ENCODE measurements at places on chromosomes 16 and 17. TPM values are rescaled to one million over a fixed set of nuclear protein-coding genes. Genes with fewer than 3 reads are reported as not detected.

The HS3ST3B1 gene
- total RNA-seq, result 0.64 TPM

GRCh38 chr16:86180244-86180643, 281.3 kb downstream of the IRF8 start:
- no peaks in the 10 kb centered on the region for H3K4me1 ChIP-seq
- H3K27me3 ChIP-seq, result no peaks in the 10 kb centered on the region
- no peak overlapping the region for H3K27ac ChIP-seq
- no peak overlapping the region for H3K4me3 ChIP-seq
- no peaks in the 10 kb centered on the region for H3K36me3 ChIP-seq

- peak overlapping the region; percentile 88 for H3K27ac ChIP-seq
- peak overlapping the region; percentile 98 for H3K4me3 ChIP-seq
- H3K27me3 ChIP-seq, result no peaks in the 10 kb centered on the region
- H3K36me3 ChIP-seq, result no peaks in the 10 kb centered on the region
Observed at GRCh38 chr16:84700446-84701300, 873 bp downstream of the USP10 start.

DNA sequence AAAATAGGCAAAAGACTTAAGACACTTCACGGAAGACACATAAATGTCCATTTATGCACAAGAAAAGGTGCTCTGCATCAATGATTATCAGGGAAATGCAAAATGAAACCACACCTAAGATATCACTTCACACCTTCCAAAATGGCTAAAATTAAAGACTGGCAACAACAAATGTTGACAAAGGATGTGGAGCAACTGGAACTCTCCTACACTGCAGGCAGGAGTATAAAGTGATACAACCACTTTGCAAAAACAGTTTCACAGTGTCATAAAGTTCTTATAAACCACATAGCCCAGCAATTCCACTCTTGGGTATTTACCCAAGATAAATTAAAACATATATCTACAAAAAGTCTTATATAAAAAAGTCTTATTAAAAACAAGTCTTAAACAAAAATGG, 7.8 kb downstream of the BBS2 start:
- no peak overlapping the region for H3K4me3 ChIP-seq
- no peak for DNase-seq
- H3K4me1 ChIP-seq, result peaks cover 16% of the 10 kb centered on the region
- H3K27me3 ChIP-seq, result no peaks in the 10 kb centered on the region

DNA sequence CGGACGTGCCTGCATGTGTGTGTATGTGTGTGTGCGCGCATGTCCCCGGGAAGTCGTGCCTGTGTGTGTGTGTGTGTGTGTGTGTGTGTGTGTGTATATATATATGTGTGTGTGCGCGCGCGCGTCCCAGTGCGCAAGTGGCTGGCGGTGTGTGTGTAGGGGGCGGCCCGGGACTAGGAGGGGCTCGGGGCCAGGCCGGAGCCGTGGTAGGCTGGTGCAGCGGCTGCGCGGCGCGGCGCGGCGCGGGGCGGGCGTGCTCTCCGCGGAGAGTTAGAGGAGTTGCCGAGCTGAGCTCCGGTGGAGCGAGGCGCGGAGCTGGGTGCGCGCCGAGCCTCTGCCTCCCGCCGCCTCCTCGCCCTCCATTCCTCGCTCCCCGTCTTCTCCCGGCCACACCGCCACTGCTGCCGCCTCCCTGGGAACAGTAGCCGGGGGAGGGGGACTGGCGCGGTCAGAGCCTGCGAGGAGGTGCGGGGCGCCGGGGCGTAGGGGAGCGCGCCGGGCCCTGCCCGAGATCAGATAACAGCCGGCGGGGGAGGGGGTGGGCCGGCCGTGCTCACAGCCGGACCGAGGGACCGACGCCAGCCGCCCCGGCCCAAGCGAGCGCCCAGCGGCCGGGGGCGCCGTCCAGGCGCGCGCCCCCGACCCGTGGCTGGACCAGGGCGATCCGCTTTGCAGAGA, at the start of gene KCNJ12:
KCNJ12 (plus strand) TSS at position 277 of the 678 bp plus-strand sequence. CDS start 38,986 bp downstream, outside the sequence.
- H3K4me1 ChIP-seq, result peaks cover 24% of the 10 kb centered on the region
- H3K4me3 ChIP-seq, result peak within 1 kb of the TSS; percentile 68

GRCh38 chr16:17446661-17447060, 24.1 kb downstream of the XYLT1 start:
- H3K36me3 ChIP-seq, result no peaks in the 10 kb centered on the region
- H3K27ac ChIP-seq, result no peak overlapping the region
- DNase-seq, result peak; percentile 62

DNA sequence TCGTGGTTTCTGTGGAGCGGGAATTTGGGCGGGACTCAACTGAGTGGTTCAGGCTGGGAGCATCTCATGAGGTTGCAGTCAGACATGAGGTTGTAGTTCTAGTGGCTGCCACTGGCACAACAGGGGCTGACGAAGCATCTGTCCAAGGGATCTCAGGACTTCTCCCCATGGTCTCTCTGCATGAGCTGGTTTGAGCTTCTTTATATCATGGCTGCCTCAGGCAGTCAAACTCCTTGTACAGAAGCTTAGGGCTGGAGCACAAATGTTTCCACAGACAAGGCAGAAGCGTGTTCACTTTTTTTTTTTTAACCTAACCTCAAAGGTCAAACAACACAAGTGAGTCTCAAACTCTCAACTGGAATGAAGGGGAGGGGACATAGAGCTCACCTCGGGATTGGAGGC, 243.3 kb downstream of the MSI2 start:
- DNase-seq, result no peak
- no peak overlapping the region for H3K4me3 ChIP-seq
- H3K27ac ChIP-seq, result no peak overlapping the region
- no peaks in the 10 kb centered on the region for H3K27me3 ChIP-seq

The TMEM92 gene
- not detected for total RNA-seq

The KRT27 gene
- not detected for total RNA-seq

- H3K36me3 ChIP-seq, result no peaks in the 10 kb centered on the region
- H3K27ac ChIP-seq, result no peak overlapping the region
- no peaks in the 10 kb centered on the region for H3K4me1 ChIP-seq
Observed at GRCh38 chr16:9153502-9153864, 62.0 kb downstream of the HAPSTR1 start.

The SLC6A2 gene
- not detected for total RNA-seq

DNA sequence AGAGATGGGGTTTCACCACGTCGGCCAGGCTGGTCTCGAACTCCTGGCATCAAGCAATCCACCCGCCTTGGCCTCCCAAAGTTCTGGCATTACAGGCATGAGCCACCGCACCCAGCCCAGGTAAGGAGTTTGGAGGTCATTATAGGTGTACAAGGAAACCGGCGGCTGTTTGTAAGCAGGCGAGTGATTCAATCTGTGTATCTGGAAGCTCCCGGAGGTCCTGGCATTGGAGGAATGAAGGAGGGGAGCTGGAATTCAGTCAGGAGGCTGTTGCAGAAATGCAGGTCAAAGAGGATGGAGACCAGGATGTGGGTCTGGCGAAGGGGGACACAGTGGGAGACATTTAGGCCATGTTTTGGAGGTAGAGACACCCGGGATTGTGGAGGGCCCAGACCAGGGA, 18.8 kb downstream of the CDC42EP4 start:
- peak overlapping the region; percentile 77 for H3K27ac ChIP-seq
- no peak overlapping the region for H3K4me3 ChIP-seq

GRCh38 chr17:80243526-80244433, 16.9 kb upstream of the RNF213 start:
- H3K27me3 ChIP-seq, result no peaks in the 10 kb centered on the region
- H3K4me3 ChIP-seq, result no peak overlapping the region
- no peaks in the 10 kb centered on the region for H3K36me3 ChIP-seq
- peak overlapping the region; percentile 61 for H3K27ac ChIP-seq
- no peaks in the 10 kb centered on the region for H3K4me1 ChIP-seq

DNA sequence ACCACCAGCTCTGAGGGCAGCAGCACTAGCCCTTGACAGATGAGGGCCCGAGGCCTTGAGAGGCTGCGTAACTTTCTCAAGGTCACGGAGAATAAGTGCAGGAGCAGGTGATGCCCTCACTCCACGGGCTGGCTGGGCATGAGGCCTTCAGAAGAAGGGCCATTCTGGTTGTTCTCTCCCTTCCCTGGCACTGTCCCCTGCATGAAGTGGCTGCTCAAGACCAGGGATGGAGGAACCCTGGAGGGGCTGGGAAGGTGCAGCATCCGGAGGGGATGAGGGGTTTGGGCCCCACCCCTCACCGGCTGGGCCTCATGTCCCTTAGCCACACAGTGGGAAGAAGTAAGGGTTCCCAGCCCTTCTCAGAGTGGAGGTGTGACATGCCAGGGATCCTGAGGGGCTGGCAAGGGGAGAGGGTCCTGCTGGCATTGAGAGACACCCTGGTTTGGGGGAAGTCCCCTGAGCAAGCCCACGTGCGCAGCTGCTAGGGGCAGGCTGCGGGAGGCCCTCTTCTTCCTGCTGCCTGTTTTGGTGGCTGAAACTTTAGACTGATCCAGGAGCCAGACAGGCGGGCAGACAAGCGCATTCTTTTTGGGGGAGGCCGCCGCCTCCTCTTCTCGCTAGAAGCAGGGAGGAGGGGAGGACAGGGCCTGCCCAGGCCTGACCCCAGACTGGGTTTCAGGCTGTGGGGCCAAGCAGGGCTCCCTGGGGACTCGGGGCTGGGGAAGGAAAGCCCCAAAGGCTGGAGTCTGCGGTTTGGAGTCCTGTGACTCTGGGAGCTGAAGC, 74.0 kb downstream of the N4BP1 start:
- DNase-seq, result peak; percentile 84
- no peaks in the 10 kb centered on the region for H3K36me3 ChIP-seq
- peak overlapping the region; percentile 87 for H3K27ac ChIP-seq

DNA sequence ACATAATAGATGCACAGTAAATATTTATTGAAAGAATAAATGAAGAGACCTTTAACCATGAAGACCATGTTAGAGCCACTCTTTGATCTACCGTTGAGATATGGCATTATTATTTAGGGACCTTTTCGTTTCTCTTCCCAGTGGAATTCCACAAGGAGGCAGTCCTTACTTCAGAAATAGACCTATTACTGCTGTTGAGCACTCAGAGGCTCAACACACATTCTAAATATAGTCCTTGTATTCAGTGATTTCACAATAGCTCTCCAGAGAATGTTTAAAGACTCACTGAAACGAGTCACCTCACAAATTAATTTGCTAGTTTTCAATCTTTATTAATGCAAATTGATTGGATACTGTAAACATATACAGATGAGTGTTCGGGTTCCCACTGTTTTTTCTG, 603.8 kb downstream of the CDH8 start:
- DNase-seq, result no peak
- no peaks in the 10 kb centered on the region for H3K4me1 ChIP-seq

- no peak overlapping the region for H3K27ac ChIP-seq
- H3K4me3 ChIP-seq, result no peak overlapping the region
- H3K4me1 ChIP-seq, result no peaks in the 10 kb centered on the region
Observed at GRCh38 chr16:87169509-87169995, 147.6 kb downstream of the C16orf95 start.

The ANKRD40CL gene
- not detected for total RNA-seq

GRCh38 chr17:72578817-72579470, 458.1 kb downstream of the SOX9 start:
- H3K27me3 ChIP-seq, result peaks cover 5% of the 10 kb centered on the region
- H3K4me1 ChIP-seq, result no peaks in the 10 kb centered on the region
- no peaks in the 10 kb centered on the region for H3K36me3 ChIP-seq
- DNase-seq, result no peak
- no peak overlapping the region for H3K27ac ChIP-seq

DNA sequence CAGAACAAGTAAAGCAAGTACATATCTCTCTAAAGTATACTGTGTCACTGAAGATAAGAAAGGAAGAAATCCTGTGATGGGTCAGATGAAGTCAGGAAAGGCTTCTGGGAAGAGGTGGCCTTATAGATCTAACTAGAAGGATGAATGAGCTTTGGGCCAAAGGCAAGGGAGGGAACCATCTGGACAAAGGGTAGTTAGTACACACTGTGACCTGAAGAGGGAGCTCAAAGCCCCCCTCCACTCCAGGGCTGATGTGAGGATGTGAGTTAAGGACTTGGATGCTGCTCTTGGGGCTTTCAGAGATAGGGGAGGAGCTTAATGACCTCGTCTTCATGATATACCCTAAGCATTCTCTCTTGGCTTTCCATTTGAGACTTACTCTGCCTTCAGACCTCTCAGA, 185.3 kb upstream of the CACNG3 start:
- no peak overlapping the region for H3K4me3 ChIP-seq
- no peak overlapping the region for H3K27ac ChIP-seq

The GPRC5C gene
- 57.0 TPM for total RNA-seq

- no peaks in the 10 kb centered on the region for H3K36me3 ChIP-seq
- H3K4me3 ChIP-seq, result no peak overlapping the region
- no peaks in the 10 kb centered on the region for H3K27me3 ChIP-seq
- no peak overlapping the region for H3K27ac ChIP-seq
- H3K4me1 ChIP-seq, result no peaks in the 10 kb centered on the region
- no peak for DNase-seq
Observed at GRCh38 chr16:47990676-47991075, 165.1 kb downstream of the ABCC12 start.

The GNG13 gene
- not detected for total RNA-seq

The BAHCC1 gene
- total RNA-seq, result 10.7 TPM

DNA sequence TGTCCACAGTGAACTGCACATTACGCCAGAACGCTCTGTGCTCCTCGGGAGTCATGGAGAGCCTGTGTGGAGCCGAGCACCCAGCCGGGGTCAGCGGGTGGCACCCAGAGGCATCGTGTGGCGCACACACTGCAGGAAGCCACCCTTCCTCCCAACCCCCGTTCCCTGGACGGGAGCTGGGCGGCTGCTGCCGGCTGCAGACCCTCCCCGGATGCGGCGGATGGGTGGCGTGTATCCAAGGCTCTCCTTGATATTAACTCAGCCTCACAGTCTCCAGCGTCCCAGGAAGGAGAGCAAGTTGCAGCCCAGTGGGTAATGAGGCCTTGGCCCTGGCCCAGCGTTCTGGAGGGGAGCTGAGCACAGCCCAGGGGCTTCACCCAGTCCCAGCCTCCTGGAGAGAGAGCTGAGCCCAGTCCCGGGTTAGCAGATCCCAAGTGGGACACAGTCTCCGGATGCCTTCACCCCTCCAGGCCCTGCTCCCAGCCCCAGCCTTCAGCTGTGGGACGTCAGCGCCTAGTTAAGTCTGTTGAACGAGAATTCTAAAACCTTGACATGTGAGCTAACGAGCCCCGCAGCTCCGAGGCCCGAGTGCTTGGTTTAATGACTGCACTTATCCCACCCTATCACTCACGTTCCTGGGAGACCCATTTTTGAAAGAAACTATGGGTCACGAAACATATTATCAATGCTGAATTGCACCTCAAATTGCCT, 86.6 kb downstream of the TBC1D16 start:
- no peaks in the 10 kb centered on the region for H3K36me3 ChIP-seq
- H3K4me3 ChIP-seq, result no peak overlapping the region
- no peak overlapping the region for H3K27ac ChIP-seq
- no peaks in the 10 kb centered on the region for H3K4me1 ChIP-seq
- DNase-seq, result peak; percentile 32

- no peak for DNase-seq
- no peak overlapping the region for H3K27ac ChIP-seq
- H3K36me3 ChIP-seq, result no peaks in the 10 kb centered on the region
- peaks cover 11% of the 10 kb centered on the region for H3K4me1 ChIP-seq
- no peaks in the 10 kb centered on the region for H3K27me3 ChIP-seq
Observed at GRCh38 chr16:72072514-72073342, 9.7 kb downstream of the HPR start.

DNA sequence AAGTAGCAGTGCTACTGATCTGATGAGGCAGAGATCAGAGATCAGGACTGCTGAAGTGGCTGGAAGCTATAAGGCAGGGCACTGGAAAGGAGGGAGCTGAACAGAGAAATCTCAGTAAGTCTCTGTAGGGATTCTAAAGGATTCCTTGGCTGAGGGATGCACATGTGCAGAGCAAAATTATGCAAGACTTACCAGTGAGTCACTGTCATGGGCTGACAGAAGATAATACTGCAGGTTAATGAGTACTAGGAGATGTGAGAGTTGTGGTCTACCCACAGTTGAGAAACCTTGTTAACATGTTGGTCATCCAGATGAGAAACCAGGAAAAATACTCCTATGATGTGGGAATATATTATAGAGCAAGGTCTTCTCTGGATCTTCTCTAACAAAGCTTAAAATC, 378.1 kb downstream of the HAPSTR1 start:
- no peaks in the 10 kb centered on the region for H3K4me1 ChIP-seq
- no peaks in the 10 kb centered on the region for H3K36me3 ChIP-seq
- no peak overlapping the region for H3K27ac ChIP-seq
- DNase-seq, result no peak
